ENCODE measurements at places on chromosomes 5 and 9.

DNA sequence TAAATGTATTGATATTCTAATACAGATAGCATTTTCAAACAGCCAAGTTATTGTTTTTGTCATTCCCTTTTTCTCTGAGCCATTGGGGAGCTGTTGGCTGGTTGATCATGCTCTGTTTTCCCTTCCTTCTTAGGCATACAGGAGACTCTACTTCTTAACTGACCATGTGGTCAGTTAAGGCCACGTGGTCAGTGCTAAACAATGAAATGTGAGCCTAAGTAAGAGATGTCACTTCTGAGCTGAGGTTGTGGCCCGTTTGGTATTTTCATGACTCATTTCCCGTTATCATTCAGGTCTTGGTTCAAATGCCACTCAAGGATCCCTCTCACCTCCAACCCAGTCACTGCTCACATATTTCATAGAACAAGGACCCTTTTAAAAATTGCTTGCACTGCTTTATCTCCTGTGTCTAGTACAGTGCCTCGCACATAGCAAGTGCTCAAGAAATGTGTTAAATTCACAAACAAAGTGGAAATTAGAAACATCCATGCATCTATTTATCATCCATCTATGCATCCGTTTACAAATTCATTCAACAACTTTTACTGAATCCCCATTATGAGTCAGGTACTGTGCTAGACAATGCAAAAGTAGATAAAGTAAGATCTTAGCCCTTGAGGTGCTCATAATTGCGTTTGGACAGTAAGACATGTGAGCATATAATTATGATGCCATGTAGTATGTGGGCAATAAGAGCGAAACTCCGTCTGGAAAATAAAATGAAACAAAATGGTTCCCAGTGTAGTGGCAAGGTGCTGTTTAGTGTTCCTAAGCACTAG lies 50.7 kb downstream of the ARRDC3 start:
- no peak for DNase-seq

- DNase-seq, result no peak
Measured at GRCh38 chr5:178398901-178399700, 166.5 kb upstream of the PHYKPL start.

- no peak for DNase-seq
Measured at GRCh38 chr9:26243726-26244125, 565.5 kb upstream of the TUSC1 start.

DNA sequence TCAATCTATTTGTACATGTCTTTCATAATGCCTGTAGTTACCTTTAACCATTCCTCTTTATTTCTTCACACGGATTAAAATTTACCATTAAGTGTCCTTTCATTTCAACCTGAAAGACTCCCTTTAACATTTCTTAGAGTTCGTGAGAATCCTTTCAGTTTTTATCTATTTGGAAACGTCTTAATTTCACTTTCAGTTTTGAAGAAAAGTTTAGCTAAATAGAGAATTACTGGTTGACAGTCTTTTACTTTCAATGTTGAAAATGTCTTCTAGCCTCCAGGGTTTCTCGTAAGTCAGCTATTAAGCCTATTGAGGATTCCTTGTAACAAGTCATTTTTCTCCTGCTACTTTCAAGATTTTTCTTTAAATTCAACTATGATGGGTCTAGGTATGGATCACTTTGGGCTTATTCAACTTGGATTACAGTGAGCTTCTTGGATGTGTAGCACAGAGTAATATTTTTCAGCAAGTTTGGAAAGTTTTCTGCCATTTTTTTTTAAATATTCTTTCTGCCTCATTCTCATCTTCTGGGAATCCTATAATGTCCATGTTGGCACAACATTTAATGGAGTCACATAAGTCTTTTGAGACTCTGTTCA lies 48.5 kb downstream of the RFX3 start:
- DNase-seq, result no peak

GRCh38 chr9:98253565-98253964 lies 1.9 kb downstream of the TBC1D2 start:
- no peak for DNase-seq

DNA sequence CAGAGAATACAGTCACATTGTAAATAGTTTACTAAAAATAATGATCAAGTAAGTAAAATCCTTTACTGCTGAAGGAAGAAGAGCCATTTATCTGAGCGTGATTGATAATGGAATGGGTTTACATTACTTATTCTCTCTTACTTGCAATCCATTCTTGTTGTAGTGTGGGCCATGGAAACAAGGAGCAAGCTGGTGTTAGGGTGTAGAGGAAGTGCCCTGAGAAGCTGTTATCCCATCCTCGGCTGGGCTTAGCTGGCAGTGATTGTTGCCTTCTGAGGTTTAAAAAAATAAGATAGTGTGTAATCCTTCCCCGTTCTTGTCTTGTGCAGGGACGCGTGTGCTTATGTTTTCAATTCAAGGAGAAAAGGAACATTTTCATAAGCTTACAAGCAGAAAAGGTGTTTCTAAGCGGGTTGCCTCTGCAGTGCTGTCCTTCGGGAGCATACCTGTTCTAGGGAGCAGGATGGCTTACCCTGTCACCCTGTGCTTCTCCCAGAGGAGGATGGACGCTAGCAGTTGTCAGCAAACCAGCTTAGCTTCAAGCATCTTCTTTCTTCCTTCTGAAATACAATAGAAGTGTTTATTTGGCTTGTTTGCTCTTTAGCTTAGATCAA lies 188.3 kb downstream of the ARHGEF28 start:
- DNase-seq, result no peak

- DNase-seq, result no peak
Measured at GRCh38 chr5:108655750-108656450, 91.8 kb upstream of the FER start.

DNA sequence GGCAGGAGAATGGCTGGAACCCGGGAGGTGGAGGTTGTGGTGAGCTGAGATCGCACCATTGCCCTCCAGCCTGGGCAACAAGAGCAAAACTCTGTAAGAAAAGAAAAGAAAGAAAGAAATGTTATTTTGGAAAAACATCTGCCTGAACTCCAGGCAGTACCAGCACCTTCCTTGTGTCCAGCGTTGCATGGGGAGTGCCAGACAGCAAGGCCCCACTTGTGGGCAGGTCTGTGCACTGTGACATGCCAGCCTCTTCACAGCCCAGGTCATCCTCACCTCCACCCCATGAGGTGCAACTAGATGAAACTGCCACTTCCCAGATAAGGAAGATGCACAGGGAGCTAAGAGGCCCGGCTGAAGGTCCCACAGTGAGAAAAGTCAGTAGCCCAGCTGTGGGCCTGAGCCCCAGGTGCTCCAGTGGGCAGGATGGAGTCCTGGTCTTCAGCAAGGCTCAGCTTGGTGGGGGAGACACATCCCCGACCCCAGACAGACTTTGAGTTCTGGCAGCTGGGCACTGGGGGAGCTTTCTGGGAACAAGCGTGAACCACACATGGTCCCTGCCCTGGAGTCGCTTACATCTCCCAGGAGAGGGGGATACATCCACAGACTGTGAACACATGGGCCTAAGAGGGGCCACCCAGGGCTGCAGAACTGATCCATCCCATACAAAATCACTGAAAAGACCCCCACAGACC lies 146.9 kb upstream of the IER5L start:
- DNase-seq, result no peak

- DNase-seq, result no peak
Measured at GRCh38 chr5:109903061-109903460, 213.3 kb downstream of the MAN2A1 start.

- DNase-seq, result no peak
Measured at GRCh38 chr5:396531-396961, 46.4 kb upstream of the EXOC3 start.

DNA sequence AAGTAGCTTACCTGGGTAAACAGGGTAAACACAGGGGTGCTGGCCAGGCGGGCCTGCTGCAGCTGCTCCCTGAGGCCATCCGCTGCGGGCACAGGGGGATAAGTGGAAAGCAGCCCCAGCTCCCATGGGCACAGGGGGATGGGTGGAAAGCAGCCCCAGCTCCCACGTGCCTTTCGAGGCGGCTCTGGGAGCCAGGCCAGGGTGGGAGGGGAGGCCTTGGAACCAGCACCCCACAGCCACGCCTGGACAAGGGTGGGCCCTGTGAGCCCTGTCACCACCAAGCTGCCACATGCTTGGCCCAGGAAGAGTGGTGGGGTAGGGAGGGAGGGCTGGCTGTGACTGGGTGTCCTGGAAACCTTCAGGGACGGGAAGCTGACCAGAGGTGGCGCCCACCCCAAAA lies 7.8 kb upstream of the CARD9 start:
- no peak for DNase-seq

GRCh38 chr5:178625679-178626483 lies 969 bp downstream of the CLK4 start:
- DNase-seq, result no peak

- DNase-seq, result no peak
Measured at GRCh38 chr5:179345433-179346321, at the start of gene ADAMTS2. Gene ADAMTS2, minus strand, starts transcription at chr5:179345461. Its CDS starts 133 bp downstream, at chr5:179345328.

- no peak for DNase-seq
Measured at GRCh38 chr5:142826741-142827492, 56.7 kb downstream of the ARHGAP26 start.

- no peak for DNase-seq
Measured at GRCh38 chr5:127498548-127498947, 18.9 kb upstream of the PRRC1 start.

Measured in activated T-helper 1 cell treated with Interleukin-2 at 50 U/mL for 16 hours (primary cell).